ENCODE measurements at places on chromosomes 1 and 21.

GRCh38 chr21:33700491-33700890 lies 58.2 kb downstream of the ITSN1 start:
- DNase-seq = no peak

GRCh38 chr21:42193131-42193671 lies 25.7 kb upstream of the ABCG1 start:
- DNase-seq = no peak

- DNase-seq = no peak
Measured at GRCh38 chr1:113479713-113480676, 89.7 kb downstream of the MAGI3 start.

DNA sequence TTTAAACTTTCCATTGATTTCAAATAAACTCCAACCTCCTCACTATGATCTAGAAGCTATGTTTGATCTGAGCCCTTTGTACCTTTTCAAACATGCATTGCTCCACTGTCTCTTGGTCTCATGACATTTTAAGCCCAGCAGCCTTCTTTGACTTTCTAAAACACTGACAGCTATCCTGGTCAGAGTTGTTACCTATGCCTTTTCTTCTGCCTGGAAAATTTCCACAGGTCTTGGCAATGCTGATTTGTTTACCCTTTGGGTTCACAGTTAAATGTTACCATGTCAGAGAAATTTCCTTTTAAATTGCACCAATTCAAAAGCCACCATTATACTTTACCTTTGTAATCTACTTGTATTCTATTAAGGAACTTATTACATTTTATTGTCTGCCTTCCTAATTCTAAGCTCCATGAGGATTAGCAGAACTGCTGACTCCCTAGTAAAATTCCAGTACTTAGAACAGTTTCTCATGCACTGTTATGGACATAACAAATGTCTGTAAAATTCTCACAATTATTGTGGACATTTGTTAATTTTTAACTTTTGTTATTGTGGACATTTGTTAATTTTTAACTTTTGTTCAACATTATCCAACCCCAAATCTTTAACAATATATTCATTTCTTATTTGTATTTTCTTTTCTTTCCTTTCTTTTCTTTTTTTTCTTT lies 1064.4 kb downstream of the NCAM2 start:
- DNase-seq = no peak

DNA sequence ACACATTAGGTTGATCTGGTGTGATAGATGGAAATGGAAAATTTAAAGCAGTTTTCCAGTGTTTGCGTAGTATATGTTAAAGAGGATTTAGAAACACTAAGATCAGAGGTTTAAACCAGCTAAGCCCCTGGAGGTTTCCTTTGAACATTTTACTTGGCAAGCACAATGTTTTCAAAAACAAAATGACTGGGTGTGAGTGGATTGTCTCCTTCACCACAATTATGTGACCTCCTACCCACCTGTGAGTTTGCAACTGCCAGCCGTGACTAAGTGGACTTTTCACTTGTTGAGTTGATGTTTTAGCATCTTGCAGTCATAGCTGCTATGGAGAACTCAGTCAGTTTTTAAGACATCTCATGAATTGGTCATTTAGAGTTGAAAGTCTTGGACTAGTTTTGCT lies 4.7 kb downstream of the CCDC190 start:
- DNase-seq = no peak

- DNase-seq = no peak
Measured at GRCh38 chr21:45082736-45083135, 8.4 kb downstream of the ADARB1 start.

GRCh38 chr1:21586846-21587601 lies 77.8 kb downstream of the ALPL start:
- DNase-seq = peak; percentile 44
